NCI-H1694 (cell line): ENCODE measurements at places on chromosomes 2 and 18.

- DNase-seq = no peak
Observed at GRCh38 chr2:16999347-17000183, 333.9 kb upstream of the CYRIA start.

DNA sequence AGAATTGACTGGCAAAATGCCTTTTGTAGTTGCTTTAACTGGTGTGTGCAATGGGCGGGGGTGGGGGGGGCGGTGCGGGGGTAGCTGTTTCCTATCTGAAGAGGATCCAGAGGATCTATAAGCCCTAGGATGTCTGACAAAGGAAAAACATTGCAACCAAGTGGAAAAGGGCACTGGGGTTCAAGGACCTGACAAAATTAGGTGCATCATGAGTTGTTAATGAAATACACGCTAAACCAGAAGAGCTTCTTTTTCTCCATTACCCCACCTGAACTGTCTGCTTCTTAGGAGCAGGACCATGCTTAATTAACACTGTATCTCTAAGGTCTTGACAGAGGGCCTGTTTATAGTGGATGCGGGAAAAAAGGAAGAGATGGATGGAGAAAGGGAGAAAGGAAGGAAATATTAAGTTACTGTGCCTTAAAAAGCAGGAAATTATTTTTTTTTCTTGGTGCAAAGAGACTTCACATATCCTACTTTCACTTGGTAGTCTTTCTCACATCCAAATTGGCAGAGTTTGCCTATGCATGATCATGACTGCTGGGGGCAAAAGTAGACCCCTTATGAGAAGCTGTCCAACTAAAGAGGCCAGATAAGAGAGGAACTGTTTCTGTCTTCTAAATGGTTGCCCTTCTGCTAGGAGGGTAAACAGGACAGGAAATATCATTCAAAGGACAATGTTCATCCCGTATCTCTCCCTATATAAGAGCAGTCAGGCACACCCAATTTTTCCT is 4.6 kb downstream of the RND3 start:
- DNase-seq = no peak

- peak; percentile 56 for DNase-seq
Observed at GRCh38 chr2:112958428-112959108, 19.2 kb upstream of the IL36G start.

GRCh38 chr18:61019338-61020301 is 313.6 kb upstream of the CDH20 start:
- no peak for DNase-seq

GRCh38 chr18:13272416-13272815 is 53.9 kb downstream of the LDLRAD4 start:
- no peak for DNase-seq

- no peak for DNase-seq
Observed at GRCh38 chr2:120346667-120347358, 877 bp downstream of the INHBB start.
